HepG2 (cell line): ENCODE measurements at places on chromosomes 12 and 14.

- DNase-seq, result no peak
Measured at GRCh38 chr12:101935890-101936746, 58.7 kb downstream of the DRAM1 start.

- DNase-seq, result no peak
Measured at GRCh38 chr14:59728304-59728703, 142.3 kb downstream of the RTN1 start.

DNA sequence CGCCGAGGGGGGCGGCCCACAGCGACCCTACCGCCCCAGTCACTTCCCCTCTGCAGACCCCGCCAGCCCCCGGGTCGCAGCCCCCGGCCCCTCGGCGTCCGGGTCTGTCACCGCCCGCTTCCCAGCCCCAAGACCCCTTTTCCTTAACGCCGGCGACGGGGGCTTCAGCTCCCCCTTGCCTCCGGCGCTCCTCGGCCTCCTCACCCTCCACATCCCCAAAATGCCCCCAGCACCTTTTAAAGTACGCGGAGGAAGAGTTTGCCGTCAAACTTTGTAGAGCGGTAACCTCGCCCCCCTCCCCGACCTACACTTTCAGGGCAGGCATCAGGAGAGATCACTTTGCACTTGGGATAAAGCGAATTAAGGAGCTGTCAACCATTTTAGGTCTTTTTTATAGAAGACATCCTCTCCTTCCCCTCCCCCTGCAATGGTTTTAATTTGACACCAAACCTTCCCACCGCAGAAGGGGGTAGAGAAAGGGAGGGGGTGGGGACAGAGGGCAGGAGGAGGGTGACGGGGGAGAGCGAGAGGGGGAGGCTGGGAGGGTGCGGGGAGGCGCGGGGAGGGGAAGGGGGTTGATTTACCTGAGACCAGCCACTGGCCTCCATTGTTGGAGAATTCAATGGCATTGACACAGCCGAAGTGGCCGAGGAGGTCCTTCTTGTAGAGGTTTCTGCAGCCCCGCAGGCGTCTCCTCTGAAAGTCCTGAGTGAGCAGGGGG lies 578 bp downstream of the DCAF5 start:
- peak; percentile 20 for DNase-seq

GRCh38 chr12:96352161-96352835 lies 47.9 kb downstream of the CDK17 start:
- no peak for DNase-seq

GRCh38 chr12:102406033-102406584 lies 74.3 kb downstream of the IGF1 start:
- DNase-seq, result no peak

DNA sequence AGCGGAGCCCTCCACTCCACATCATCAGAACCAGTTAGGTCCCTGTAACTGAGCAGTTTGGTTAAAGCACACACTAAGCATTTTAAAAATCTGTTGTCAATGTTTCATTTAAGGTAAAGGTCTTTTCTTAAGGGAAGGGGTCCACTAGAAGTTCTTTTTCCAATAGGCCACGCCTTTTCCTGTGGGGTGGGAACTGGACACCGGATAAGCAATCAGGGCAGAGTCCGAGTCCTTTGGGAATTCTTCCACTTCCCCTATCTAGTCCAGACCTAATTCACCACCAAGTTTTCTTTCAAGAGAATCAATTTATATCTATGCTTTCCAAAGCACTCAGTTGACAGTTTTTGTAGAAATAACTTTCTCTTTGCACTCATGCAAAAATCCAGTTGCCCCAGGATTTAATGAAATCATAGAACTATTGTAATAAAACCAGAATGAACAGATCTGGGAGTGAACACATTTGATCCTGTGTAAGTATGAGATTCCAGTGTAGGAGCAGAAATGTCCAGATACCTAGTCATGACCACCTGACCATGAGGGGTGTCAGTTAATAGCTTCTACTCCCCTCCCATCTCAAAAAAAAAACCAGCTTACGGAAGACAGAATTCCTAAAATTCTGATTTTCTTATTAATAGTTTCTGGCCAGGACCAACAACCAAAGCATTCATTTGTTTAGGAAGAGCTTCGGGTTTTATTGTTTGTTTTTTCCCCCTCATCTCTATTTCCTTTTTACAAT lies 11.7 kb downstream of the VPS37B start:
- DNase-seq, result no peak

- no peak for DNase-seq
Measured at GRCh38 chr12:94650143-94651056, at the start of gene TMCC3. Gene TMCC3 (minus strand): TSS chr12:94650557. CDS start chr12:94650430, 127 bp downstream.

- DNase-seq, result no peak
Measured at GRCh38 chr12:11801643-11802042, 152.2 kb downstream of the ETV6 start.

DNA sequence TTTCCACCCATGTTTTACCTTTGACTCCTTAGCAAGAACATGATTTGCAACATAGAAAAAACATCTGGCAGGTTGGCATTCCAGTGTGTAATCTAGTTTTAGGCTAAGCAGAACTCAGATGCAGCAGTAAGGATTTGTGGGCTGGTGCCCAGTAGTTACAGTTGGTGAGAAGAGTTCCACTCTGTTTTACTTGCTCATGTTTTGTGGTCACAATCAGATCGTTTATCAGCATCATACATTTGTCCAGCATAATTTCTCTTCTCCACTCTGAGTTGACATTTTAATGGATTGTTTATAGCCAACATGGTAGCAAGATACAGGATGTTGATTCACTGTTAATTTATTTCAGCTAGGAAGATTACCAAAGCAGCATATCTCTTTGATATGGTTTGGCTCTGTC lies 120.0 kb downstream of the PDE6H start:
- DNase-seq, result no peak

- no peak for DNase-seq
Measured at GRCh38 chr14:97687944-97688630, 890.9 kb downstream of the VRK1 start.

GRCh38 chr12:131950182-131950913 lies 606 bp downstream of the EP400 start:
- DNase-seq, result no peak

DNA sequence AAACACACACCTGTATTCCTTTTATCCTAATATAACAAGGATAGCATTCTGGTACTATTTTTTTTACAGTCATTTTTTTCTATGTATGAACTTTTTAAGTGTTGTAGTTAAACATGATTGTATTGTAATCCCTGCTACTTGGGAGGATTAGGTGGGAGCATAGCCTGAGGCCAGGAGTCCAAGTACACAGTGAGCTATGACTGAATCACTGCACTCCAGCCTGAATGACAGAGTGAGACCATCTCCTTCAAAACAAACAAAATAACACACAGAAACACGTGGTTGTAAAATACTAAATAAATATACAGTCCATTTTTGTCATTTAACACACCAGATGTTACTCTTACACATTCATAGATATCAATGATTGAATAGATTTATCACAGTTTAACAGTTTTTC lies 56.9 kb downstream of the MAP4K5 start:
- DNase-seq, result peak; percentile 52

GRCh38 chr12:130775953-130776856 lies 60.1 kb upstream of the RIMBP2 start:
- DNase-seq, result peak; percentile 97

DNA sequence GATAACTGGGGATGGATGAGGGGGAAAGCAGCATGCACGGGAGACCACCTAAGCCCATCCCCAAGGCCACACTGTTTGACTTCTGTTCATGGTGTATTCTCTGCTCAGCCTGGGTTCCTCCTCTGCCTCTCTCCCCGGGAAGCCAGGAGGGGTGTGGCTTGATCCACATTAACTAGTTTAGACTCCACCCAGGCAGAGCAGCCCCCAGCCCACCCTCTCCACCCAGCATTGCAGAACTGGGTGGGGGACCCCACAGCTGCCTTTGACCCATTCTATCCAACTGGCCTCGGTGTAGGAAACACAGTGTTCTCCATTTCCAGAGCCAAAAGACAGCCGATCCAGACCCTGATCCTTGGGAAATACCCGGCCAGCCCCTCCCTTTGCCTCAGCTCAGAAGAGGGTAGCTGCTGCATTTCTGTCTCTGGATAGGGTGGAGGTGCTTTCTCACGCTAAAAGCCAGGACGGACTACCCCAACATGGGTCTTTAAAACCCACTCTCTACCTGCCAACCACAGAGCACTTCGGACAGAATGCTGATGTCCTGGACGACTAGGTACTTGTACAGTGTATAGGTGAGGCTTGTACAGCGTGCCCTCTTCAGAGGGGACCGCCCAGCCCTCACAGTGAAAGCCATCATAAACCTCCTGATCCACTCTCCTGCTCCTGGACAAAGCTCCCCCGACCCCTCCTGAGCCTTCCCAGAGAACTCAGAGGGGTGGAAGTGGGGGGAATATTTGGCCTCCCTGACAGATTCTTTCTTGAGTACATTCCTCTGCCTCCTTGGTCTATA lies 9.4 kb downstream of the SPRYD3 start:
- DNase-seq, result no peak

- peak; percentile 84 for DNase-seq
Measured at GRCh38 chr12:56193025-56193578, 3.8 kb upstream of the SMARCC2 start.

- no peak for DNase-seq
Measured at GRCh38 chr14:78010688-78011087, 159.5 kb upstream of the NRXN3 start.

- DNase-seq, result no peak
Measured at GRCh38 chr14:81927070-81927469, 393.4 kb upstream of the SEL1L start.

GRCh38 chr12:10943167-10943566 lies 4.1 kb upstream of the TAS2R14 start:
- DNase-seq, result no peak

DNA sequence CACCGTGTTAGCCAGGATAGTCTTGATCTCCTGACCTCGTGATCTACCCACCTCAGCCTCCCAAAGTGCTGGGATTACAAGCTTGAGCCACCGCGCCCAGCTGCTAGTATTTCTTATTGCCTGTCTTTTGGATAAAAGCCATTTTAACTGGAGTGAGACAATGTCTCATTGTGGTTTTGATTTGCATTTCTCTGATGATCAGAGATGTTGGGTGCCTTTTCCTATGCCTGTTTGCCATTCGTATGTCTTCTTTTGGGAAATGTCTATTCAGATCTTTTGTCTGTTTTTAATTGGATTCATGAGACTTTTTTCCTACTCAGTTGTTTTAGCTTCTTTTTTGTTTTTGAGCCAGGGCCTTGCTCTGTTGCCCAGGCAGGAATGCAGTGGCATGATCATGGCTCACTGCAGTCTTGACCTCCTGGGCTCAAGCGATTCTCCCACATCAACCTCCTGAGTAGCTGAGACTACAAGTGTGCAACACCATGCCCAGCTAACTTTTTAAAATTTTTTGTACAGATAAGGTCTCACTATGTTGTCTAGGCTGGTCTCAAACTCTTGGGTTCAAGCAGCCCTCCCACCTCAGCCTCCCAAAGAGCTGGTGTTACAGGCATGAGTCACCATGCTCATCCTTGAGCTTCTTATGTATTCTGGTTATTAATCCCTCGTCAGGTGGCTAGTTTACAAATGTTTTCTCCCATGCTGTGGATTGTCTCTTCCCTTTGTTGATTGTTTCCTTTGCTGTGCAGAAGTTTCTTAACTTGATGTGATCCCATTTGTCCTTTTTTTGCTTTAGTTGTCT lies 65.9 kb downstream of the ACACB start:
- DNase-seq, result no peak

DNA sequence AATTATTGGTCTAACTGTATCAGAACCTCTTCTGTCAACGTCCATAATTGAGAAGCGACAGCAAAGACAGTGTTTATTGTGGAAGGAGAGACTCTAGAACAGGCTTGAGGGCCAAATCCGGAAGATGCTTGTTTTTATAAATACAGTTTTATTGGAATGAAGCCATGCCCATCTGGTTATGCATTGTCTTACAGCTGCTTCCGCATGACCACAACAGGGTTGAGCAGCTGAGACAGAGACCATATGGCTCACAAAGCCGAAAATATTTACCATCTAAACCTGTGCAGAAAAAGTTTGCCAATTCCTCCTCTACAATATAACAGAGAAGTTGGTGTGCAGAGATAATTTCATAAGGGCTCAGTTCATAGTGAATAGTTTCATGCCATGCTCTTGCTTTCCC lies 24.5 kb downstream of the PRKAB1 start:
- DNase-seq, result no peak

GRCh38 chr12:6057700-6058099 lies 66.8 kb downstream of the VWF start:
- DNase-seq, result no peak

DNA sequence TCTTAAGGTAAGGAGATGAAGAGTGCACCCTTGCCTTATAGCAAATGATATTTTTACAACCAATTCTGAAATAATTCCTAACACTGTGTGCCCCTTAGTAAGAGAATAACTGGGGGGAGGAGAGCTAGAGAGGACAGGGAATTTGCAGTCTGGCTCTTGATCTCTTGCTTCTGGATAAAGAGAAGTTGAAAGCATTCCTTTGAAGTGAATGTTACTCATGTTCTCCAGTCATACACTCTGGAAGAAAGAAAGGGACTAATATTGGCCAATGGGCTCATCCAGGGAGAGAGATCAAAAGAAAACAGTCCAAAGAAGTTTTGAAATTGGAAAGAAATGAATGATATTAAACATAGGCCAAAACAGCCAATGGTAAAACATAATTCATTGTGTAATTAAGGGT lies 25.3 kb downstream of the C12orf75 start:
- DNase-seq, result peak; percentile 59

- DNase-seq, result no peak
Measured at GRCh38 chr12:116964054-116965050, 53.6 kb downstream of the FBXW8 start.

DNA sequence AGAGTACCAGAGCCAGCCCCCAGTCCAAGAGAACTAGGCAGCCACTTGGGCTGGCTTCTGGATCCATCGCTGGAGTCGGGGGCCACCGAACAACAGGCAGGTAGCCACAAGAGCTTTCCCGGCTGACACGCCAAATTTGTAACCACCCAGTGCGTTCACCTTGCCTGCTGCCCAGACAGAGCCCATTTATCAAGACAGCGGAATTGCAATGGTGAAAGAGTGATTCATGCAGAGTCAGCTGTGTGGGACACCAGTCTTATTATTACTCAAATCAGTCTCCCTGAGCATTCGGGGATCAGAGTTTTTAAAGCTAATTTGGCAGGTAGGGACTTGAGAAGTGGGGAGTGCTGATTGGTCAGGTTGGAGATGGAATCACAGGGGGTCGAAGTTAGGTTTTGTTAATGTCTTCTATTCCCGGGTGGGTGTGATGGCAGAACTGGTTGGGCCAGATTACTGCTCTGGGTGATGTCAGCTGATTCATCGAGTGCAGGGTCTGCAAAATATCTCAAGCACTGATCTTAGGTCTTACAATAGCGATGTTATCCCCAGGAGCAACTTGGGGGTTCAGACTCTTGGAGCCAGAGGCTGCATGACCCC lies 64.3 kb downstream of the PDE6H start:
- no peak for DNase-seq

GRCh38 chr12:52210186-52210924 lies 18.5 kb upstream of the KRT80 start:
- no peak for DNase-seq

GRCh38 chr12:51275088-51275487 lies 4.9 kb upstream of the SMAGP start:
- no peak for DNase-seq

- DNase-seq, result no peak
Measured at GRCh38 chr14:59154373-59154772, 34.1 kb upstream of the DAAM1 start.

GRCh38 chr14:91439345-91439744 lies 21.7 kb upstream of the CCDC88C start:
- no peak for DNase-seq
